Cortex of kidney (tissue), 1 donor: ENCODE measurements at places on chromosomes 5 and 9.

DNA sequence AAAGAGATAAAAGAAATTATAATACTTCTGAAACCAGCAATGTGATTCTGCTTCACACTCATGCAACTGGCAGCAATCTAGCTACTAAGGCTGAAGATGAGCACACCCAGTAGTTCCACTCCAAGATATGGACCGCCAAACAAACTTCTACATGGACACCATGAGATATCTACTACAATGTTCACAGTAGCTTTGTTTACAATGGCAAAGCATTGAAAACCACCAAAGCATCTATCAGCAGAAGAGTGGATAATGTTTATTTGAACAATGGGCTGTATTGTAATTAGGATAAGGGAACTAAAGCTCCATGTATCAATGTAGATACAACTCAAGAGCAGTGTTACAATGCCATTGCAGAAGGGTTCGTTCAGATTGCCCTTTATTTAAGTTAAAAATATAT lies 91.2 kb upstream of the ERBIN start:
- DNase-seq, result no peak

DNA sequence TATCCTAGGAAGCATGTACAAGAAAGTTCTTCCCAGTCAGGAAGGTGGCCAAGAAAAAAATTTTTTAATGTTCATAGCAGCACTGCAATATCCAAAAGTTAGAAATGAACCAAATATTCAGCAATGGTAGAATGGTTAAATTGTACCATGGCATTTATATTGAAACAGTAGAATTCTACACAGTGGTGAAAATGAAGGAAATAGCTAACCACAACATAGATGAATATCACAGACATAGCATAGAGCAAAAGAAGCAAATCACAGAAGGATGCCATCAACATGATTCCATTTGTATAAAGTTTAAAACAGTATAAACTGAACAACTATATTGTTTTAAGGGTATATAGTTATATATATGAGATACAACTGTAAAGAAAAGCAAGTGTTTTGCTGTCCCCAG lies 10.7 kb upstream of the ANKDD1B start:
- DNase-seq, result no peak

- DNase-seq, result no peak
These were observed 105.3 kb upstream of the PIK3R1 start for GRCh38 chr5:68110264-68110663.

- no peak for DNase-seq
These were observed 57.2 kb upstream of the TMEM161B start for GRCh38 chr5:88325868-88326267.

DNA sequence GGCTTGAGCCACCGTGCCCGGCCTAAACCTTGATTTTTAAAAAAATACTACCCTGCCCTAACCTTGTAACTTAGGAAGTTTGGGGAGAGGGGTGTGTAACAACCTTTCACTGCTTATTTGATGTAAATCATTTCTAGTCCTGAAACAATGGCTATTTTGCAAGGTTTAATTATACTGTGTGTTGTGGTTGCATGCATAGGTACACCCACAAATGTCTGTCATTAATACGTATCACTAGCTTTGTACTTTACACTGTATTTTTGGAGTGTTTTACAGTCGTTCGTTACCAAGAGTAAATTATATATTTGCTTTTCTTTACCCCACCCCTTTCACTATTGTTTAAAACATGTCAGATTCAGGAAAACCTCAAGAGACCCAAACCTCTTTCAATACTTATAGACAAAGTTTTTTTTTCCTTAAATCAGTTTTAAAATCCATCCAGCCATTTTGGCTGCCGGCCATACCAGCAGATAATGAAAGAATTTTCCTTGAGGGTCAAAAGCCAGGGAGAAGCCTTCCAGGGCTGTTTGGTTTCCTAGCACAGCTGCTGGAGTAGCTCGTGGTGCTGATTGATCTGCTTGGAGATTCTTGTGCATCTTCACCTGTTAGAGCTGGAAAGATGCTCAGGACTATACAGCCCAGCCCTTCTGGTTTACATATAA lies 50.7 kb downstream of the DOCK8 start:
- no peak for DNase-seq

GRCh38 chr9:114666851-114667250 lies 9.2 kb upstream of the TEX53 start:
- DNase-seq, result no peak

- no peak for DNase-seq
These were observed 434.7 kb downstream of the DTWD2 start for GRCh38 chr5:118553662-118554061.

DNA sequence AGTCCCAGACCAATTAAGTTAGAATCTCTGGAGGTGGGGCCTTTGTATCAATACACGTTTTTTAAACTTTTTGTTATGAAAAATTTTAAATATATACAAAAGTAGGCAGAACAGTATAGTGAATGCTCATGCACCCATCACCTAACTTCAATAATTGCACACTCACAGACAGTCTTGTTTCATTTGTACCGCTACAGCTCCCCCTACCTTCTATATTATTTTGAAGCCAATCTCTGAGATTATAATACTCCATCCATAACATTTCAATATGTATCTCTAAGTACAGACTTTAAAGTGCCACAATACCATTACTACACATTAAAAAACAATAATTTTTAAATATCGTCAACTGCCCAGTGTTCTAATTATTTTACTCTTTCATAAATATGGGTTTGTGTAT lies 32.9 kb downstream of the ISL1 start:
- DNase-seq, result no peak

GRCh38 chr9:36046923-36047322 lies 10.2 kb downstream of the RECK start:
- no peak for DNase-seq

DNA sequence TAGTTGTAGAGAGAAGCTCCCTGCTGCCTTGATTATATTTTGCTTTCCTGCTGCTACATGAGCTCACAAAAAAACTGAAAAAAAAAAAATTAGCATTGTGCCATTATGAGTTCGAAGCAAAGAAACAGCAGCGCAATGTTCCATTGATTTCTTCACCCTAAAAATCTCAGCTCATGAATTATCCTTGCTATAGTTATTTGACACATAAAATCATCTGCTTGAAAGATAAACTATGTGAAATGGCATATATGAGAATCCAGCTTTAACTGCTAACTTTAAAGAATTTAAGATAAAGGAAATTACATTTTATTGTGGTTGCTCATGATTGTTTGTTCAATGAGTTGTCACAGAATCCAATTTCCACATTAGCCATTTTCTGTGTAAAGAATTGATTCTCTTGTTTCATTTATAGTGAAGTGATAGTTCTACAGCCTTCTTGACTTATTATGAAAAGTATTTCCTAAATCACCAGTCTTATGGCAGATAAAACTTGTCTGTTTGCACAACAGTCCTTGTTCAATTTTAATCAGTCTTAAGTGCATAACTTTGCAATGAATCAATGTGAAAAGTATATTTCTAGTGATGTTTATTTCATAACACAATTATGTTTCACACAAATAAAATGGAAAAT lies 1275.0 kb upstream of the CDH9 start:
- no peak for DNase-seq

DNA sequence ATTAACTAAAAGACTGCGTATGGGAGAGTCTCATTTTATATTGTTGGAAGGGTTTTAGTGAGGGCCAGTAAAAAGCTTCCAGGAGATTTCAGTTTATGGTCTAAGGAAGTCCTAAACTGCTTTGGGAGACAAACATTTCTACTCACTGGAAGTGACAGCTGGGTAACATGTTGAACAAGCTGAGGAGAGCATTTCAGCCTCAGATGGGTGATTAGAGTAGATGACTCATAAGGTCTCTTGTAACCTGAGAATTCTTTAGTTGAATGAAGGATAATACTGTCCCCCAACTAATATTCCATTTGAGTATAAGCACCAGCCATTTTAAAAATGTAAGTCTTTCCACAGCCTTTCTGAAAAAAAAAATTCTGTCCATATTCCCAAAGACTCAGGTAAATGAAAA lies 218.0 kb upstream of the C9orf72 start:
- no peak for DNase-seq

GRCh38 chr9:69324549-69325401 lies at the start of gene ENTREP1:
Gene ENTREP1, plus strand, starts transcription at chr9:69325215. Its CDS starts 95 bp downstream, at chr9:69325310.
- DNase-seq, result no peak

GRCh38 chr5:124274949-124275348 lies 471.5 kb downstream of the ZNF608 start:
- no peak for DNase-seq

GRCh38 chr5:115559524-115559923 lies 14.9 kb upstream of the FEM1C start:
- no peak for DNase-seq

DNA sequence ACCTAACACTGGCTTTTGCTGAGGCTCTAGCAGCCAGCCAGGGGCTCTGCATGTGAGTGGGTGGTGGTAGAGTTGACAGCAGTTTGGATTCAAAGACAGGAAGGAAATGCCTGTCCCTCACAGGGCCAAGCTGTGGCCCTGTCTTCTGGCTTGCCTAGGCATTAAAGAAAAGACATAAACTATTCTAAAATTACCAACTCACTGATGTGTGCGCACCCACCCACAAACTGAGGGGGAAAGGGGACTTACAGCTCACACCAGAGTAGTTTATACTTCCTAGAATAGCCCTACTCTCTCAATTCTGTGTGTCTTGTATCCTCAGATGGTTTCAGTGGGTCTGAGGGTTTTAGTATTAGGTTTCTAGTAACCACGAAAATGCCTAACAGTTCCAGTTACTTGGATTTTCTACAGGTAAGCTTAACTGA lies 18.3 kb upstream of the IL13 start:
- DNase-seq, result no peak

DNA sequence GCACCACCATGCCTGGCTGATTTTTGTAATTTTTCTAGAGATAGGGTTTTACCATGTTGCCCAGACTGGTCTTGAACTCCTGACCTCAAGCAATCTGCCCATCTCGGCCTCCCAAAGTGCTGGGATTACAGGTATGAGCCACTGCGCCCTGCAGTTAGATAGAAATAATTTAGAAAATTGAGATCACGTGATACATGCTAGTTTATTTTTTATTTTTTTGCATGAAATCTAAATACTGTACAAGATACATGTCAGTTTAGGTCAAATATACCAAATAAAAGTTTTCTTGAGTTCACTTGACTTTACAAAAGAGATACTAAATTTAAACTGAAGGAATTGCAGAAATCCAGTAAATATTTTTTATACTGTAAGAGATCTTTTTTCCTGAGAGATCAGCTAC lies 304.2 kb downstream of the YTHDC2 start:
- no peak for DNase-seq

DNA sequence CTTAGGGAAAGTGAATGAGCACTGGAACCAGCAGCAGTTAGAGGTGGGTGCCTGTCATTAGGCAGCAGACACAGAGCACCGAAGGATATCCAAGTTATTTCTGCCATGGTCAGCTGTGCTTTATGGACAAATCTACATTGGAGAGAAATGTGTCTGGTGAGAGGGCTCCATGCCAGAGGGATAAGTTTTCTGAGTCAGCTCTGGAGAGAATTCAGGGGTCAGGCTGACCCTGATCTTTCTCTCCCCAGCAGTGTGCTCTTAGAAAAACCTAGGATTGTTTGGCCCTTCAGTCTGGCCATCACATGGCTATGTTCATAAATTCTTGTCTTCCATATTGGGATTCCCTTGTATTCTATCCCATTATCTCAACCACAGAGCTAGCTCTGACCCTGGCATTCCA lies 8.9 kb upstream of the IL17B start:
- no peak for DNase-seq

- no peak for DNase-seq
These were observed 19.4 kb downstream of the UBE2QL1 start for GRCh38 chr5:6468104-6468503.

DNA sequence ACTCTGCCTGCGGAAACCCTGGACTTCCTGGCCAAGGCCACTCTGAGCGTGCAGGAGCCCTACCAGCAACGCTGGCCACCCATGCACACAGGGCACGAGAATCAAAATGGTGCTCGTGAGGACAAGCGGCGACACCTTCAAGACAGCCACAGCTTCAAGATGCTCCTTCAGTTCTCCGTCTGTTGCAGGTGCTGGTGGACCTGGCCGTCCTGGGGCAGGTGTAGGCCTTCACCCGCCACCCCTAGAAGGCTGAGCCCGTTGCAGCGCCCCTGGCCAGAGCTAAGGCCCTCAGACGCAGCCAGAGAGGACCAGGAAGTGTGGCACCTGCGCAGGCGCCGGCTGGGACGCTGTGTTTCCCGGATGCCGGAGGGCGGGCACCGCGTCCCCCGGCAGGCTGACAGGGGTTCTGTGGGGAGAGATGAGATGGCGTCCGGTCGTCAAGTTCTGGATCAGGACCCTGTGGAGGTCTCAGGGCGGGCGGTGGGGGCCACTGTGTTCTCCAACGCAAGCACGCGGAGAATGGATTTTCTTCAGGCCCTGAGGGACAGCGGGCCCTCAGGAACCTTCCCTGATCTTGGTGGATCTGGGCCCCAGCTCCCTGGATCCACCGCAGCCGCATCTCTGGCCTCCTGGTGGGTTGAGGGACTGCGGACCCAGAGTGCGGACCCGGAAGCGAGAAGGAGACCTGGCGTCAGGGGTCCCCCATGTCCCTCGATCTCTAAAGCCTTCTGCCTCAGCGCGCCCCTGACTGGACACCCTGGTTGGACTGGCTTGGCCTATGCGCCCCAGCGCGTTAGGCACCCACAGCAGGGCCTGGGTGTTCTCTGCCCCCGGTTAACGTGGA lies 1770.8 kb upstream of the CDH9 start:
- DNase-seq, result no peak

DNA sequence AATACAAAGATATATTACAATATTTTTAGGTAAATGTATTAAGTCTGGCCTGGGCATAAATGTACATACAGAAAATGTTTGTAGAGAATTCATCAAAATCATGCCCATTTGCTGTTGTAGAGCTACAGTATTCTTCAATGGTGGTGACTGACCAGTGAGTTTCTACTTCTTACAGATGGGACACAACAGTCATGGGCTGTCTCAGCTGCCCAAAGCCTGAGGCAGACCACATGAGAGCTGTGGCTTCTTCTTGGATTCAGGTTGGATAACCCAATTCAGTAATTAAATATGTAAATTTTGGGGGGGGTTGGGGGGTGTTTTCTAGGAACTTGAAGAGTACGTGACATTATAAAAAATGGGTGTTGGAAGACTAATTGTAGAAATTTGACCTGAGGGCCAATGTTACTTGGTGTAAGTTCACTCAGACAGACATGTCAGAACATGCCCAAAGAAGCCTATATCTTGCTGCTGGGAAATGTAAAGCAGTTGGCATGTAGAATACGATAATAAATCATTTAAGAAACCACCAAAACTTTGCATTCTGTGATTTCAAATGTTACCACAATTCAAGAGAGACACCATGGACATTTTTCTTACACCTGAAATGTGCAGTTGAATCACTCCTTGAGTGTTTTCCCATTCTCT lies 17.9 kb downstream of the STARD4 start:
- DNase-seq, result no peak

GRCh38 chr5:176659512-176659839 lies 12.2 kb downstream of the TSPAN17 start:
- DNase-seq, result no peak

DNA sequence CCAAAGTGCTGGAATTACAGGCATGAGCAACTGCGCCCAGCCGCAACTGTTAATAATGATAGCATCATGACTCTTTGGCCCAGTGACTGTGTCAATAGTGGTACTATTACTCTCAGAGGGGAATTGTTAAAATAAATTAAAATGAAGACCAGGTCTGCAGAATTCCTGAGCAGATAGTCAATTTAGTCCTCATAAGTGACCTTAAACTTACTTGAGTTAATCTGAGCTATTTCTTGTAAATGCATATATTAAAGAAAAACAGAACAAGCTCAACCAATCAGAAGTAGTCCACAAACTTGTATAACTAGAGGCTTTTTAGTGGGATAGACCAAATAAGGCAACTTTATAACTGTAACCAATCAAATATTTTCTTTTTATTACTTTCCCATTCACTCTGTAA lies 1.7 kb upstream of the RECK start:
- DNase-seq, result no peak

GRCh38 chr5:58927181-58927580 lies 344.3 kb downstream of the RAB3C start:
- DNase-seq, result no peak
